ENCODE measurements at places on chromosomes 5 and 9.

DNA sequence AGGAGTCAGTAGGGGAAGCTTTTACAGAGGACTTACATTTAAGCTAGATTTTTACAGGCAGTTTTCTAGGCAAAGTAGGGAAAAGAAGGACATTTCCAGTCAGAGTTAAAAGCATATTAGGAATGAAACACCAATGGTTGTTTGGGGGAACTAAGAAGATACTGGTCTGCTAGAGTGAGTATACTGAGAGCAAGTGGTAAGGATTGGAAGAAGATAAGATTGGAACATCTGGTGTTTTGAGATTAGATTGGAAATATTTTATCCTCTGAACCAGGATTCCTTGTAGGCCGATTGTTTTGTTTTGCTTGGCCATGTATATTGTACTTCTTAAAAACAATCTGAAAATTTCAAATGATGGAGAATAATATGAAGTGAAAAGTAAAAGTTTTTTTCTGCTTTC lies 7.7 kb downstream of the FBXO38 start:
- DNase-seq: no peak

GRCh38 chr5:66945389-66946349 lies 250.9 kb downstream of the CD180 start:
- DNase-seq: no peak

GRCh38 chr5:65874241-65874640 lies 52.1 kb upstream of the ERBIN start:
- DNase-seq: no peak

GRCh38 chr9:114080773-114081440 lies 2.8 kb upstream of the AMBP start:
- DNase-seq: no peak

- no peak for DNase-seq
Observed at GRCh38 chr5:118808441-118808840, 179.9 kb downstream of the DTWD2 start.

GRCh38 chr9:15475923-15476536 lies 34.7 kb downstream of the PSIP1 start:
- no peak for DNase-seq

DNA sequence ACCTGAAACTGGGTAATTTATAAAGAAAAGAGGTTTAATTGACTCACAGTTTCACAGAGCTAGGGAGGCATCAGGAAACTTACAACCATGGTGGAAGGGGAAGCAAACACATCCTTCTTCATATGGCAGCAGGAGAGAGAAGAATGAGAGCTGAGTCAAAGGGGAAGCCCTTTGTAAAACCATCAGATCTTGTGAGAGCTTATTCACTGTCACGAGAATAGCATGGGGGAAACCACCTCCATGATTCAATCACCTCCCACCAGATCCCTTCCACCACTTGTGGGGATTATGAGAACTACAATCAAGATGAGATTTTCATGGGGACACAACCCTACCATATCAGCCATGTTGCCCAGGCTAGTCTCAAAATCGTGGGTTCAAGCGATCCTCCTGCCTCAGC lies 143.4 kb downstream of the FGF18 start:
- no peak for DNase-seq

DNA sequence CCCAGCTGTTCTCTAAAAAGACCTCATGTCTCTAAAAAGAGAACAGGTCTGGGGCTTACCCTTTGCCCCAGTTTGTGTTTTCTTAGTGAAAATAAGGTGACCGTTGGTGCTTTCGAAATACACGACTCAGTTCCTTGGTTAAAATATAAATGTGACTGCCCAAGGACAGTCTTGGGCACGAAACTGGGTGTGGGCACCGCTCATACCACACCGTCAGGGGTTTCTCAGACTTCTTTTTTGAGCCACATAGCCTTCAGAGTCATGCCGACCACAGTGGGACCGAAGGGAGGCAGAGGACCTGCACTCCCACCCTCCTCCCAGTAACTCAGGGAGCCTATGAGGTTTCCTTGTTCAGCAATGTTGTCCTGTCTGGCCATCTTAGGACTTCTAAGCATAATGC lies 6.5 kb downstream of the SNX18 start:
- DNase-seq: no peak

DNA sequence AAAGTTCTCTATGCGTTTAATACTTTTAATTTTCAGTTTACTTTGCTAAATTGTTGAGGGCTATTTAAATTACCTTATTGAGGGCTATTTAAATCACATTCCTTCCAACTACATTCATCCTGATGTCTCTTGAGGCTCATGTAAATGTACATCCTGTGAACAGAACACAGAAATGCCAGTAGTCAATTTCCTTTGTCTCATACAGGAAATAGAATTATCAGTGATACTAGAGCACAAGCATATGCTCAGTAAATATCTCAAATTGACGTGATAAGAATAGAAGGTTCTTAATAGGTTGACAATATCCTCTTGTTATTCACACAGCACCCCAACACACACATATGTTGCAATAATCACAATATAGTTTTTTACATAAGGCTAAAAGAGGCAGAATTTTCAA lies 449.0 kb downstream of the CYLC2 start:
- DNase-seq: no peak

- no peak for DNase-seq
Observed at GRCh38 chr5:142998316-142999020, 228.3 kb downstream of the ARHGAP26 start.

GRCh38 chr5:103840600-103840999 lies 278.0 kb upstream of the NUDT12 start:
- DNase-seq: no peak

DNA sequence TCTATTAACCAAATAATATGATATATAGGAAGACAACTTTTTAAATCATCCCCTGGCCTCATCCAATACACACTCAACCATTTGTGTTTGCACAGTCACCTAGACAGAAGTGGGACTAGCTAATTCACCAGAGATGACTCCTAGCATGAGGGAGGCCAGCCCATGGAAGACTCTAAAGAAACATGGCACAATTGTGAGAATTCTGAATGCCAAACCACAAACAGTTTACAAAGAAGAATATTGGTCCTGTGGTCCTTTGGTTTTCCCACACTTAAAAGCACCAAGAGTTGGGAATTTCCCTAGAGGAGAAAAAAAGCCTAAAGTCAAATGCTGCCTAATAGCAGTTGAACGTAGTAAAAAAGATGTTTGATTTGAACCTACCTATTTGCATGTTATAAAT lies 609.9 kb downstream of the ACTL7B start:
- DNase-seq: no peak

DNA sequence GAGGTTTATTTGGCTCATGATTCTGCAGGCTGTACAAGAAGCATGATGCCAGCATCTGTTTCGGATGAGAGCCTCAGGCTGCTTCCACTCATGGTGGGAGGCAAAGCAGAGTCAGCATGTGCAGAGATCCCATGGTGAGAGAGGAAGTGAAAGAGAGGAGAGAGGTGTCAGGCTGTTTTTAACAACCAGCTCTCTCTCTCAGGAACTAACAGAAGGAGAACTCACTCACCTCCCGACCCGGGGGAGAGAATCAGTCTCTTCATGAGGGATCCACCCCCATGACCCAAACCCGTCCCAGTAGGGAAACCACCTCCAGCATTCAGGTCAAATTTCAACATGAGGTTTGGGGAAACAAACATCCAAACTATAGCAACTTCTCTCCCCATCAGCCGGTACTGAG lies 187.7 kb downstream of the ENC1 start:
- DNase-seq: no peak

DNA sequence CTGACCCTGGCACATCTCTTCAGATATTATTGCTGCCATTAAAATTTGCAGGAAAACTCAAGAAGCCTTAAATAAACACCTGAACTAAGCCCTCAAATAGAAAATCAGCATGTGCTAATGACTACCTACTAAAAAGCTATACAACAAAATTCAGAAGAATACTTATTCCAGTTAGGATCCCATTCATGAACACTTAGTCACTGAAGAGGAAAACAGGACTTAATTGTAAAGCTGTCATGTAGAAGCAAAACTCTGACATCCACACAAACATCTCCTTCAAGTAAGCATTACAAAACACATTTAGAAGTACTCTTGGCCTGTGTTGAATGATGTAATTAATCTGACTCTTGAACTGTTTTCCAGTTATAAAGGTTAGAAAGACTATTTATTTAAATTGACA lies 19.9 kb downstream of the ELL2 start:
- DNase-seq: no peak

- DNase-seq: no peak
Observed at GRCh38 chr5:10704949-10705621, 55.9 kb downstream of the DAP start.

- DNase-seq: no peak
Observed at GRCh38 chr9:128642675-128643245, 13.9 kb downstream of the DYNC2I2 start.

DNA sequence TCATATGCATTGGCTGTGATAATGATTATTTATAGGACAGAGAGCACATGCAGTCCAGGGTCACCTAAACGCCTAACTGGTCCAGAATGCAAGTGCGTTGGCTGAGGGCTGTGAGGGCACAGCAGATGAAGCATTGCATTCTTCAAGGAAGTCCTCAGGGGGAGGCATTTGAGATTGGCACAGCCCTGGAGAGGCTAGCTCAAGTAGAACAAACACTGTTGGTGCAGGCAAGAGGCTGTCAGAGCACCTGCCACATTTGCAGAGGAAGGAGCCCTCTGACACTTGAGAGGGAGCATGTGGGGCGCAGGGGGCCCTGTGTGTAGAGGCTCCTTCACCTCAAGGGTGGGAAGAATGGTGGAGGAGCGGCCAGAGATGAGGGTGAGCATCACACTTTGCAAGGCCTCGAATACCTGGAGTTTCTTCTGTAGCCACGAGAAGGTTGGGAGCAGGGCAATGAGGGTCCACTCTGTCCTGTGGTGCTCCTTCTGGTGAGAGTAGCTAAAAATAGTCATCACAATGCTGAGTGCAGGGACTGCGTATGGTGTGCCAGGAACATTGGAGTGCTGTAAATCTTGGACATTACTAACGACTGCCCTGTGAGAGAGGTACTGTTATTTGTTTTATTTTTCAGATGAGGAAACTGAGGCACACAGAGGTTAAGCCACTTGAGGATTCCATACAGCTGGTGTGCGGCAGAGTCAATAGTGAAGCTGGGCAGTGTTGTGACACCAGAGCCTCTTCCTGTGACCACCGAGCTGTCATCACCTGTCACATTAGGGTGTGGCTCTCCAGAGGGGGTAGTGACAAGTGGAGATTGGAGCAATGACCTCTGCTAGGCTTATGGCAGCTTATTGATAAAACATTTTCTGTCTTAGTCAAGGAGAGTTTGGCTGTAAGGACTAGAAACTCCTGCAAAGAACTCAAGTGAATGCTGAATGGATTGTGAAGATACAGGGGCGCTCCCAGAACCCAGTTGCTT lies 100.2 kb downstream of the PIP5K1B start:
- no peak for DNase-seq

DNA sequence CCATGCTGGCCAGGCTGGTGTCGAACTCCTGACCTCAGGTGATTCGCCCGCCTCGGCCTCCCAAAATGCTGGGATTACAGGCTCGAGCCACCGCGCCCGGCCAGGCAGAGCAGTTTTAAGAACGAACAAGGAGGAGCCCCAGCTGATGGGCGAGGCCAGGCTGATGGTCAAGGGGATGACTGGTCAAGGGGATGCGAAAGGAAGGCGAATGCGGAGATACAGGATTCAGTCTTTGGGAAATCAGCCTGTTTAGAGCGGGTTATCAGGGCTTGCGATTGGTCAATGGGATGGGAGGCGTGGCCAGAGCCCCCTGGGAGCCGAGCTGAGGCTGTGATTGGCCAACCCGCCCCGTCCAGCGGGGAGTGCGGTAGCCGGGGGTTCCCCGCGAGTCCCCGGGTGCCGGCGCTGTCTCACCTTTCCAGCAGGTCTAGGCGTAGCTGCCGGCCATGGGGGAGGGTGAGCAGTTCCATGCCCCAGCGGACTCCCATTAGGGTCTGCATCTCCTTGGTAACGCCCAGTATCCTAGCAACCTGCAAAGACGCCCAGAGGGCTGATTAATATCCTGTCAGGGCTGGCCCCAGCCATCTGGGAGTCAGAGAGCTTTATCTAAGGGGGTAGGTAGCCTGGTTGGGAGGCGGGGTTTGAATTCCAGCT lies 7.5 kb upstream of the TOR2A start:
- DNase-seq: no peak

- no peak for DNase-seq
Observed at GRCh38 chr9:131722255-131722654, 17.6 kb downstream of the RAPGEF1 start.

GRCh38 chr5:146890731-146891440 lies 12.3 kb upstream of the PPP2R2B start:
- no peak for DNase-seq

DNA sequence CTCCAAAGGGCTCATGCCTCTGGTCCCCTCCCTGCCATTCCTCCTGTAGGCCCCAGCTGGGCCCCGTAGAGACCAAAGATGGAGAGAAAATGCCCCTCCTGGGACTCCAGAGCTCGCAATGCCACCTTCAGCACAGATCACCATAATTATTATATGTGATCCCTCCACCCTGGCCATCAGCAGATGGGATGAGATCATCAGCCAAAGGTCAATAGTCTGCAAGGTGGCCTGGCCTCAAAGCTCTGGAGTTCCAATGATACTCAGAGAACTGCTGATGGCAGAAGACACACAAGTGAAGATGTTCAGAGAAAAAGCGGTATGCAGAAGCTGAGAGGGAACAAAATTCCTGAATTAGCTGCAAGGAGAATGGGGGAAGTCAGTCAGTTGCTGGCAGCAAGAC lies 5.0 kb downstream of the RPP25L start:
- no peak for DNase-seq

- DNase-seq: no peak
Observed at GRCh38 chr5:32810804-32811203, 99.7 kb downstream of the NPR3 start.

DNA sequence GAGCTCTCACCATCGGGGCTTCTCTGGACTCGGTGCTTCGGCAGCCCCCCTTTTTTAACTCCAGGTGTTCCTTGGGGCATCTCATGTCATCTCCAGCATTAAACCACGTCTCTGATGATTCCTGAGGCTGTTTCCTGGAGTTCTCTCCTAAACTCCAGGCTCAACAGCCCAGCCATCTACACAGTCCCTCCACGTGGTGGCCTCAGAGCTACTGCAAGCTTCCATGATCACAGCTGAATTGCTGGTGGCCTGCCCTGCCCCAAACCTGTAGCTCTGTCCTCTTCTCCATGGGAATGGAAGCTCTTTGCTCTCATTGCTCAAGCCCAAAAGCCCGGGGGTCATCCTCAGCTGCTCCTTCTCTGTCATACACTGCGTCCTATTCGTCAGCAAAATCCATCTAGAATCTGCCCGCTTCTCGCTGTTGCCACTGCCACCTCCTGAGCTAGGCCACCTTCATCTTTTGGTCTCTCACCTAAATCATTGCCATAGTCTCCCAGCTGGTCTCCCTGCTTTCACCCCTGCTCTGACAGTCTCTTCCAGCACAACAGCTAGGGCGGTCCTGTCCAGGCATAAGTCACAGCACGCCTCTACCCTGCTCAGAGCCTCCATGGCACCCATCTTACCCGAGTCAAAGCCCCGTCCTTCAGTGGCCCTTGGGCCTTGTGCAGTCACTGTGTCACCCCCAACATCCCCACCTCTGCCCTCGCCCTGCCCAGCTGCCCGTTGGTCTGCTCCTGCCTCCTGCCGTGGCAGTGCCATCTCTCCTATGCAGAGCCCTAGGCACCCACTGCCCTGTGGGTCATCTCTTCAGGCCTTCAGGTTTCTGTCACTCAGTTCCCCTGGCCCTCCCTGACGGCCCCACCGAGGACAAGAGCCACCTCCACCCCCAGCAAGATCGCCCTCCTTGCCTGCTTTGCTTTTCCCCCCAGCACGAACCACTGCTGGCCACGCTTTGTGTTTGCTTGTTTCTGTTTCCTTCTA lies 6.4 kb downstream of the B4GALT7 start:
- no peak for DNase-seq
